ENCODE measurements at places on chromosomes 11 and 22.
A peak's percentile ranks its signal among the peaks of the same experiment; 100 is the strongest.

GRCh38 chr22:42155053-42155543 is 24.5 kb upstream of the CYP2D6 start:
- DNase-seq: no peak

DNA sequence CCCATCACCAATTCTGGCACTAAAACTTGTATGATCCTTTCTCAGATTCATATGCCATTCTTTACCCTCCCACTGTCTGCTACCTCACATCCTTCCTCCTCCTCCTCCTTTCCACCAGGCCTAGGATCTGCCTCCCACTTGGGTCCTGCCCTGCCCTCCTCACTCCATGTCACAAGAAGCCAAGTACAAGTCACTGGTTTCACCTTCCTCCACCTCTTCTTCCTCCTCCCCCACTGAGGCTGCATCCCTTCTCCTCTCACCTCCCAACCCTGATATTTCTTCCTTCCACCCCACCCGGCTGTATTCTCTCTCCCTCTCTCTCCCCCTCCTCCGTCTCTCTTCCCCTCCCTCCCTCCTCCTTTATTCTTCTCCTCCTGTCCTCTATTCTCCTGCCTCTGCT is 46.6 kb downstream of the LARGE1 start:
- no peak for DNase-seq

GRCh38 chr11:119560961-119561360 is 138.0 kb upstream of the THY1 start:
- DNase-seq: no peak

DNA sequence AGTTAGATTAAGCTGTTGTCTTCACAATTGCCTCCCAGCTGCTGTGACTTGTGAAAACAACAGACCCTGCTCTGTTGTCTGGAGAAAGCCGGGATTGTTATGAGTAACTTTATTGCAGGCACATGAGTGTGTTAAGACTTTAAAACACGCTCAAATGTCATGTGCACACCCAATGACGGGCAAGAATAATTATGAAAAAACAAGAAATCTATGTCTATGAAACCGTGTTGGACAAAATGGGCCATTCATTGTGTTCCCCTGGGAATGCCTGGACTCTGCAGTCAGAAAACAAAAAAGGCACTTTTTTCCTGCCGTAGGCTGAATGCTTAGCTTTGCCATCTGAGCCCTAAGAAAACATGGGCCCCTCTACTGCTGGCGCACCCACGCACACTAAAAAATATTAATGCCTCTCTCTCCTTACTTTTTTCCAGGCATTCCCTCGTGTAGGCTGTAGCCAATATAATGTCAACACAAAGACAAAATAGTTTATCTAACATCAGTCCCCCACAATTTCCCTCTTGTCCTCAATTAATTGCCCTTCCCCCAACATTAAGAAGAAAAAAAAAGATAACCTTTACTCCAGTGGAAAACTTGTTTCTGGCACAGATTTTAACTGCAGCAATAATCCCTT is 207.9 kb downstream of the SOX6 start:
- no peak for DNase-seq

- no peak for DNase-seq
Measured at GRCh38 chr22:37148742-37149665, 712 bp downstream of the IL2RB start.

DNA sequence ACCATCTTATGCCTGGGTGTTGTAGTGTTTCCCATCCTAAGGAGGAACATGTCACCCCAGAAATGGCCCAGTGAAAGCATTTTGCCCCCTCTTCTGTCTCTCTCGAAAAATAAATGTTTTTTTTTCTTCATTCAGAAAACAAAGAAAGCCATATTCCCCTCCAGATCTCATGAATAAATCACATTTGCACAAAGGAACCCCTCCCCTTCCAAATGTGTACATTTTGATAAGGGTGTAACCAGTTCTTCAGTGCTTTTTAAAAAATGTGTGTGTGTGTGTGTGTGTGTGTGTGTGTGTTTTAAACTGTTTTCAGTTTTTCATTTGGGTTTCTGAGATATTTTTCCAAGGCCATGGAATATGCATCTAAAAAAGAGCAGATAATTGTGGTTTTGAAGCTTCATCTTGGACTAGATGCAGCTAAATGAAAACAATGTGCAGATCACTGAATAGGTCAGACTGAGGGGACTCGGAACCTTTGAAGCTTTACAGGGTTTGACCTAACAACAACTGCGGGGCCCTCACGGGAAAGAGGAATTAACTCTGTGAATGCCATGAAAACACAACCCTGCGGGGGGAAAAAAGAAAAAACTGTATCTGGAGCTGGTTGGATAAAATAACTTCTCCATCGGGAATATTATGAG is 76.4 kb downstream of the YAP1 start:
- DNase-seq: no peak

DNA sequence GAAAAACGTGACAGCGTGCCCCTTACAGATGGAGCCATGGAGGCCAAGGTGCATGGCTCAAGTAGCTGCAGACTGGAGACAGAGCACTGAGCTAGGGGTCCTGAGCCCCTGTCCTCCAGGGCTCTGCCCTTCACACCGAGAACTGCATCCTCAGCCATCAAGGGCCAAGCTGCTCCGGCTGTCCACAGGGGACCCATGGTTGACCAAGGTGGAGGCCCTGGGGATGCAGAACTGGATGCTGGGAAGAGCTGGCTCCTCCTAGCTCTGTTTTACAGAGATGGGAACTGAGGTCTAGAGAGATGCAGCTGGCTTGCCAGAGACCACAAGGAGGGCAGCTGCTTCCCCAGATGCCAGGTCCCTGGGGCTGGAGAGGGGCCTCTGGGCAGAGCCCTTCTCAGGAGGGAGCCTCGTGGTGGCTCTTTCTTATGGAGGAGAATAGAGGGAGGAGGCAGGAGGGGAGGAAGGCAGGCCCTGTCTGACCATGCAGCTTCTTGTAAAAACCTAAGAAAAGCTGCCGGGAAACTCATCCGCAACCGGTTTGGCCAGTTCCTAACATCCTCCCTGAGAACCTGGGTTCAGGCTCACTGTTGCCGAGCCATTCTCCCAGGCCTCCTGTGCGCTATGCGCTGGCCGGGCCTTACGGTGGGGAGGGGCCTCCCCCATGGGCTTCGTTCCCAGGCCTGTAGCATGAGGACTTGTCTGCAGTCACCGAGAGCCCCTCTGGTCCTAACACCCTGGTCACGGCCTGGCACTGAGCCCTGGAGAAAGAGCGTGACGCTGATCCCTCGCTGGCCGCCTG is 80.6 kb downstream of the WNT7B start:
- no peak for DNase-seq

DNA sequence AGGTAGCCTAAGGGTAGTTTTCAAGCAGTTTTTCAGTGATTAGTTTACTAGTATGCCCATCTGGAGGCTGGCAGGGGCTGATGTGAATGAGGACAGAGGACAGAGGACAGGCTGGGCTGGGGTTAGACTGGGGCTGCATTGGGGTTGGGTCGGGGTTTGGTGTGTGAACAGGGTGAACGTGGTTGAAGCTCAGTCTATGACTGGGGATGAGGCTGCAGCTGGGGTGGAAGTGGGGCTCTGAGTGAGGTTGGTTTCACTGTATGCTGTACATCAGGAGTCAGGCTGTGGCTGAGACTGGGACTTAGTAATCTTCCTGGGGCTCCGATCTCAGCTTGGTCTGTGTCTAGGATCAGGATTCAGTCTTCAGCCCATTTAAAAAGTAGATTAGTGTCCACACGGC is 451 bp downstream of the OR51E1 start:
- no peak for DNase-seq

GRCh38 chr11:134350381-134350780 is 18.6 kb downstream of the GLB1L2 start:
- no peak for DNase-seq

GRCh38 chr11:42774567-42774966 is 537.2 kb upstream of the API5 start:
- no peak for DNase-seq

DNA sequence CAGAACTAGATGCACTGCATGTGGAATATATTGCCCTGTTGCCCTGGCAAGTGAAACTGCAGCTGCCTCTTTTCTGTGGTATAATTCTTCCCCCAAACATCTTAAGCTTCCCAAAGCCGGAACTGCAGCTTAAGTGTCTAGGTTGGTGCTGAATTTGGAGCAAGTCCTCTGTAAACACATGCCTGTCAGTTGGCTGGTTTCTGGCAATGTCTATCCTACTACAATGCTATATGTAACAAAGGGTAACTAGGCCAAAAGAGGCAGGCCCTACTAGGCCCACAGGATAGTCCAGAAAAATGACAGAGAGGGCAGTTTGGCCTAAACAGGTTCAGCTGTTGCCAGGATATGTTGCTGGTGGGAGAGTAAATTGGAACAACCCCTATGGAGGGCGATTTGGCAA is 27.9 kb downstream of the ASCC2 start:
- DNase-seq: no peak

- DNase-seq: no peak
Measured at GRCh38 chr22:47218671-47219070, 456.2 kb downstream of the TBC1D22A start.

DNA sequence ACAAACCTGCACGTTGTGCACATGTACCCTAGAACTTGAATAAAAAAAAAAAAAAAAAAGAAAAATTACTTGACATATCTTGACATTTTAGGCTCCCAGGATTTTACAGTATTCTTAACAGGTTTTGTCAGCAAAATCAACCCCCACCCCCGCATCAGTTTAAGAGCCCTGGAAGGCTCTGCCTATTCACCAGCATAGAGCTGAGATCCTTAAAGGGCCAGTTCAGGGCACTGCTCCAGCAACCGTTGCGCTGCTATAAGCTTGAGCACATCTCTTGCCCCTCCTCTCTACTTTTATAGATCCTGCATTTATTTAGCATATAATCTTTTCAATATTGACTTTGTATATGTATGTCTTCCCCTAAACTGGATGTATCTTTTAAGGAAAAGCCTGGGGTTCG is 697 bp upstream of the PAFAH1B2 start:
- DNase-seq: peak; percentile 35

GRCh38 chr11:78995171-78995570 is 420.5 kb upstream of the NARS2 start:
- DNase-seq: no peak

- no peak for DNase-seq
Measured at GRCh38 chr11:118151431-118151830, 1.2 kb downstream of the SCN4B start.

DNA sequence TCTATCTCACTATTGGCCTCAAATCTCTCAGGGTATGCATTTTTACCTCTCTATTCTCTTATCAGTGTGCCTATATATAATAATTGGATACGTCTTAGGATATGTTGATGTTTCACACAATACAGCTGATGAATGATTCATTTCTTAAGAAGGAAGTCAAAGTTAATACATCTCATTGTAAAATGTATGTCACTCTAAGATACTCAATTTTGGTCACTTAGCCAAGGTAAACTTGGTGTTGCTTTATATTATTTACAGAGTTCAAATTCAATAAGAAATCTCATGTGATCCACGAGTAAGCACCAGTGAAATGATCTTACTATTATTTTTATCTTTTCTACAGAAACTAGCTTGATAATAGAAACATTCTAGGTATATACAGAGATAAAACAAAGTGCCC is 1266.5 kb downstream of the JRKL start:
- no peak for DNase-seq

- no peak for DNase-seq
Measured at GRCh38 chr22:19182472-19183157, 4.1 kb upstream of the SLC25A1 start.

GRCh38 chr11:128061281-128061871 is 526.0 kb downstream of the ETS1 start:
- DNase-seq: no peak

DNA sequence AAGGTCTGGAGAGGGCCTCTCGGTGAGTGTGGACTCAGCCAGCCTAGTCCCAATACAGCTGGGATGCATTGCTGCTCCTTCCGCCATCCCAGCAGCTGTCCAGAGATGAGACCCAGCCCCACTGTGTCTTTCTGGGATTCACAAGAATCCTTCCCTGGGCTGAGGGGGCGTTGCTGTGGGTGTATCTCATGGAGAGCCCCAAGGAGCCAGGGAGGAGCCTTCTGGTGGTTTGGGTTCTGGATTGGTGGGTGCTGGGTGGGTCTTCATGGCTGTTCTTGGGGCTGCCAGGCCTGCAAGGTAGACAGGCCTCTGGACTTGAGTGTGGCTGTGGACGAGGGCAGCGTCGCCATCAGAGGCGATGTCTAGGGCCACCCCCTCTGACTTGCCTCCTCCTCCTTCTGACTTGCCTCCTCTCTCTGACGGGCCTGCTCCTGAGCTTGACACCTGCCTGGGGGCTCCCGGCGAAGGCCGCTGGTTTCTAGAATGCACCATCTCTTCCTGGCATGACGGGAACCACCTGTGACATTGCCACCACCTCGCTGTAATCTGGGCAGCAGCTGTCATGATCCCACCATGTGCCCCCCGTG is 17.2 kb downstream of the KCNQ1 start:
- no peak for DNase-seq

GRCh38 chr11:44315947-44316658 is 6.2 kb upstream of the ALX4 start:
- DNase-seq: no peak

DNA sequence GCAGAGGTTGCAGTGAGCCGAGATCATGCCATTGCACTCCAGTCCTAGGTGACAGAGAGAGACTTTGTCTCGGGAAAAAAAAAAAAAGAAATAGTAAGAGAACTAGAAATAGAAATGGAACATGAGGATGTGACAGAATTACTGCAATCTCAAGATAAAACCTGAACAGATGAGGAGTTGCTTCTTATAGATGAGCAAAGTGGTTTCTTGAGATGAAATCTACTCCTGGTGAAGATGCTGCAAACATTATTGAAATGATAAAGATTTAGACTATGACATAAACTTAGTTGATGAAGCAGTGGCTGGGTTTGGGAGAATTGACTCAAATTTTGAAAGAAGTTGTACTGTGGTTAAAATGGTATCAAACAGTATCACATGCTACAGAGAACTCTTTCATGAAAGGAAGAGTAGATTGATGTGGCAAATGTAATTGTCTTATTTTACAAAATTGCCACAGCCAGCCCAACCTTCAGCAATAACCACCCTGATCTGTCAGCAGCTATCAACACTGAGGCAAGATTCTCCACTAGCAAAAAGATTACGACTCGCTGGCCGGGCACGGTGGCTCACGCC is 13.7 kb downstream of the XNDC1N start:
- no peak for DNase-seq

GRCh38 chr11:118911113-118911879 is 14.4 kb downstream of the BCL9L start:
- peak; percentile 61 for DNase-seq

DNA sequence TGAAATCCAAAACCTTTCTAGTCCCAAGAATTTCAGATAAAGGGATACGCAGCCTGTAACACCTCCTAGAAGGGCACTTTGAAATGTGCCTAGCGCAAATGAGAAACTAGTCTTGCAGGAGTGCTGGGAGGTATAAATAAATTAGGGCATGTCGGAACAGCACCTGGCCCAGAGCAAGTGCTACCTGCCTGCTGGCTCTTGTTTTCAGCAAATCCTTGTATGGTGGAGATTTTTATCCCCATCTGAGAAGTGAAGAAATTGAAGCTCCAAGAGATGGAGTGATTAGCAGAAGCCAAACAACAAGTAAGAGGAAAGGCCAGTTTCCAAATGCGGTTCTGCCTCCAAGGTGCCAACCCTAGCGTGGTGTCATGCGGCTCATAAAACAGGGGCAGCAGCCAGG is 36.7 kb upstream of the TFIP11 start:
- no peak for DNase-seq

- no peak for DNase-seq
Measured at GRCh38 chr11:34996958-34997357, 80.5 kb downstream of the PDHX start.

GRCh38 chr11:35047769-35048168 is 91.2 kb upstream of the CD44 start:
- no peak for DNase-seq

- no peak for DNase-seq
Measured at GRCh38 chr11:111521135-111521534, 6.6 kb downstream of the HOATZ start.

GRCh38 chr22:29769723-29770321 is 2.7 kb downstream of the UQCR10 start:
- no peak for DNase-seq

All from HuH-7.5 (cell line).